ENCODE measurements at places on chromosomes 3 and 15.

GRCh38 chr3:182644013-182644412 is 149.3 kb upstream of the ATP11B start:
- DNase-seq: no peak

GRCh38 chr3:13484851-13485590 is 4.9 kb downstream of the HDAC11 start:
- DNase-seq: no peak

GRCh38 chr3:105809208-105809888 is 59.5 kb downstream of the CBLB start:
- DNase-seq: no peak

DNA sequence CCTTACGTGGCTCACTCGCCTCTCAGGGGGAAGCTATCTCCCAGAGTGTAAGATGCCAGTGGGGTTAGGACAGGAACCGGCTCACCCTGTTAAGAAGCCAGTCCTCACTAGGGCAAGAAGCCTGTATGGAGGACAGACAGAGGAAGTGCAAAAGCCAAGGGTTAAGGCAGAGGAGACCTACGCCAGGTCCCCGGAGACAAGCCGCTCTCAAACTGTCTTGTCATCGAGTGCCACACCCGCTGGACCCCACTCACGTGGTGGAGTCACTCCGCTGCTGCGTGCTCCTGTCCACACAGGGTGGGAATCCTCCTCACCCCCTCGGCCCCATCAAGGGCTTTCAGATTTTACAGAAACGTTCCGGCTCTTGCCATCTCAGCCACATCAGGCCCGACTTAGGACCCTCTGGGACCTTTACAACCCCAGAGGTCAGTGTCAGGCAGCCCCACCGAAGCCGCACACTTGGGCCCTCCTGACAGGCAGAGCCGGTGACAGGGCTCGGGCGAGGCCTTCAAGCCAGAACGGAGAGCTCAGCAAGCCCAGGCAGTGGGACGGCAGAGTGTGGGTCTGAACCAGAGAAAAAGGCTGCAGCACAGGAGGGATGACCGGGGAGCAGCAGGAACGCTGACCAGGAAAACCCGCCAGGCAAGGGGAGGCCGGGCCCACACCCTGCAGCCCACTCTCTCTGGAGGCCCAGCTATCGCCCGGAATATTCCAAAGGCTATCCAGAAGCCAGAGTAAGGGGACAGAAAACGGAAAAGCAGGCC is 61.7 kb downstream of the XXYLT1 start:
- no peak for DNase-seq

- DNase-seq: no peak
Observed at GRCh38 chr15:62404194-62404985, 239.3 kb upstream of the C2CD4B start.

DNA sequence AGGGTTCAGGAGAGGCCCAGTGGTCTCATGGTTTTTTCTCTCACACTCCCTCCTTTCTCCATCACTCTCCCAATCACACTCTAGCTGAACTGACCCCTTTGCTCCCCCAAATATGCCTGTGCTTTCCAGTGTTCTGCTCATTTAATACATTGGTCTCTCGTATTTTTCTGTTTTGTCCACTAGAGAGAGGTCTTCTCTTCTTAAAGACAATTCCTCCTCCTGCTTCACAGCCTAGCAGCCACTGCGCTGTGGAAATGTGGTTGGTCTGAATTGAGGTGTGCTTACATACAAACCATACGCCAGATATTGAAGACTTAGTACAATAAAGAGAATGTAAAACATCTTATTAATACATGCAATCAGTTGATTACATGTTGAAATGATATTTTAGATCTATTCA is 60.6 kb upstream of the XCR1 start:
- no peak for DNase-seq

GRCh38 chr3:10281951-10282350 is 10.8 kb downstream of the GHRL start:
- no peak for DNase-seq

DNA sequence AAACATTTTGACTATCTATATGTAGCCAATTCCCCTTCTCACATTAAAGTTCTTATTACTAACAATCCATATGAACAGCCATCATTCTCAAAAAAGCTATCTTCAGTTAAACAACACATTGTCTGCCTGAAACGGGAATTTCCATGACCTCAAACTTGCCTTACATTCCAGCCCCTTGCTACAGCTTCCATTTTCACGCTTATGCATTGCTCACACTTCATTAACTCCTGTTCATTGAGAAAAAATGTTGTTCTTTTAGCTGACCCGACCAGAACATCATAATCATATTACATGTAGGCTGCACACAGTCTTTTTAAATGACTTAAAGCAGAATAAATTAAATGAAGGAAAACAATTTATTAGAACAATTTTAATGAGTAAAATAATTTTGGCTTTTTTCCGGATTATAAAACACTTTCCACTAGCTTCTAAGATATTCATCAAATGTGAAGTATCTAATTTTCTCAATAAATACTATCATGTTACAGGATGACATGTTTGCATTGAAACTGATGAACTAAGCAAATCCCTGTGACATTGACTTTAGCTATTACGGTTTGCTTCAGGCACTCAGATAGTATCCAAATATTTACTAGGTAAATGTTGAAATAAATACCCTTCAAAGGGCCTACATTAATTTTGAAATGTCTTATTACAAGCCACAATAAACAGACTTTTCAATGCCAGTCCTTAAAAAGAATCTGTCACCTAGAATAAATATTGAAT is 49.9 kb downstream of the P3H2 start:
- no peak for DNase-seq

DNA sequence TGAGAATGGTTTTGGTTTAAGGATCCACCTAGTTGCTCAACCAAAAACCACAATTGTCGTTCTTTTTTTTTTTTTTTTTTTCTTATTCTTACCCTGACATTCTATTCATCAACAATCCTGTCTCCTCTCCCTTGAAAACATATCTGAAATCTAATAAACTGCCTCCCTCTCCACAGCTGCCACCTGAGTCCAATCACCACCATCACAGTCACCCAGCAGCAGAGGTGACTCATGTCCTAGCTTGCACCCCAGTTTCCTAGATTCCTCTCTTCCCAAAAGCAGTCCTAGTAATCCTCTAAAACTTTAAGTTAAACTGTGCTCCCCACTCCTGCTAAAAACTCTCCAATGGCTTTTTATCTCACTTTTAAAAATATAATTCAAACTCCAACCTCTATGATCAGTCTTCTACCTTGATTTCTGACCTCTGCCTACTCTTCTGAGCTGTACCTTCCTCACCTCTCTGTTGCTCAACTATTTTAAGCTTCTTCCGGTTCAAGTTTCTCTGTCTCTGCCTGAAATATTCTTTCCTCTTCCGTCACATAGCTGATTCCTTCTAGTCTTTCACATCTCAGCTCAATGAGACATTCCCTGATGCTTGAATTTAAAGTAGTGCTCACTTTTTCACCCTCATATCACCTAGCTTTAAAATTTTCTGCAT is 33.7 kb upstream of the RBMS3 start:
- no peak for DNase-seq

DNA sequence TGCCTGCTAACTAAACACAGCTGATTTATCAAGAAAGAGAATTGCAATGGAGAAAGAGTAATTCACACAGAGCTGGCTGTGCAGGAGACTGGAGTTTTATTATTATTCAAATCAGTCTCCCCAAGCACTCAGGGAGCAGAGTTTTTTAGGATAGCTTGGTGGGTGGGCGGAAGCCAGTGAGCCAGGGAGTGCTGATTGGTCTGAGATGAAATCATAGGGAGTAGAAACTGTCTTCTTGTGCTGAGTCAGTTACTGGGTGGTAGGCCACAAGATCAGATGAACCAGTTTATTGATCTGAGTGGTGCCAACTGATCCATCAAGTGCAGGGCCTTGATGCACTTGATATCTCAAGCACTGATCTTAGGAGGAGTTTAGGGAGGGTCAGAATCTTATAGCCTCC is 891.9 kb upstream of the CADM2 start:
- DNase-seq: no peak

GRCh38 chr3:107986505-107986904 is 104.3 kb downstream of the CD47 start:
- no peak for DNase-seq

GRCh38 chr15:62684123-62684808 is 358.3 kb upstream of the TPM1 start:
- DNase-seq: no peak

DNA sequence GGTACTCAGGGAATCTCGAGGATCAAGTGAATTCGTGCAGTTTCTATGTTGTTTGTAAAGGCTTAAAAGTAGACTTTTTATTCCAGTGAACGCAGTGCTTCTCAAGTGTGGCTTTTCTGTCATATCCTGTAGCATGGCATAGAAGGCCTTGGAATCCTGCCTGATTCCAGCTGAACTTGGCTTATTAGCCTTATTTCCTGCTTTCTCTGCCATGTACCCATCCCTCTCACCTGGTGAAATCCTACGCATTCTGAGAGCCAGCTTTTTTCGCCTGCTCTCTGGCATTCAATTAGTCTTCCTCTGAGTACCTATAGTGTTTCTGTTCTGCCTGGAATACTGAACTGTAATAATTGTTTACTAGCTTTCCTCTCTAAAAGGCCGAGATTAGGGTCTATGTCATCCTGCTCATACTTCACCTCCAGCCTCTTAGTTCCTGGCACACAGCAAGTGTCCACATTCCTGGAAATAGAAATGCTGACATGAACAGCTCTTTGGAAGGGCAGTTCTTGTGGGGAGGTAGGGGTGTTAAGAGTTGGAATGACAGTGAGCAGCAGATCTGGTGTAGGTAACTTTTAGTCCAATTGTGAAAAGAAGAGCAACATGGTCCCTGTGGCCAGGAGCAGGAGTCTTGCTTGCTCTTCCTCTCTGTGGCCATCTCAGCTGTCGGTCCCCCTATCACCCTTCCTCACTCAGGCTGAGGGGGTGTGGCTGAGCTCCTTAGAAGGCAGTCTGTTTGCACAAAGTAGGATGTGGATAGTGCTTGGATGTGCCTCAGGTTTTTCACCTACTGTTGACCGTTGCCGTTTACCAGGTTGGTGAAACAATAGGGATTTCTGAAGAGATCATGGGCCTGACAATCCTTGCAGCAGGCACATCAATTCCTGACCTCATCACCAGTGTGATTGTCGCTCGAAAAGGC is 30.4 kb downstream of the SLC24A1 start:
- no peak for DNase-seq

GRCh38 chr15:71730277-71731144 is 79.8 kb upstream of the NR2E3 start:
- DNase-seq: peak; percentile 2

- DNase-seq: no peak
Observed at GRCh38 chr3:38354588-38355330, 8.2 kb downstream of the XYLB start.

DNA sequence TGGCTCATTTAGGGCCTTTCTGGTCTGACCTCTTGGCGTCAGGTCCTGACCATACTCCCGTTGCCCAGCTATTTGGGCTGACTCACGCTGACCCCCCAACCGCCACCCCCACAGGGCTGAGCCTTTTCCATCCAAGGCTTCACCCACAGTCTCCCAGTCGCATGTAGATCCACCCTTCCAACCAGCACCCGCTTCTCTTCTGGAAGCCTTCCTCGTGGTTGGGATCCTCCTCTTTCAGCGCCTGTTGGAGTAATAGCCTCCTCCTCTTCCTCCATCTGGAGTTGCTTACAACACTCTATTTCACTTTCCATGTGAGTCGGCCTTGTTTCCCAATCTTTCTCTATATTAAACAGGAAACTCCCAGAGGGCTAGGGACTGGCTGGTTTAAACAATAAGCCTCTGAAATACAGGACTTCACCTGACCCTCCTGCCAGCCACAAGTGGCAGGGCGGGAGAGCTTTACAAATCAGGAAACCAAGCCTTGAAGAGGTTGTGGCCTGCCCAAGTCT is 2.1 kb upstream of the ALAS1 start:
- DNase-seq: no peak

DNA sequence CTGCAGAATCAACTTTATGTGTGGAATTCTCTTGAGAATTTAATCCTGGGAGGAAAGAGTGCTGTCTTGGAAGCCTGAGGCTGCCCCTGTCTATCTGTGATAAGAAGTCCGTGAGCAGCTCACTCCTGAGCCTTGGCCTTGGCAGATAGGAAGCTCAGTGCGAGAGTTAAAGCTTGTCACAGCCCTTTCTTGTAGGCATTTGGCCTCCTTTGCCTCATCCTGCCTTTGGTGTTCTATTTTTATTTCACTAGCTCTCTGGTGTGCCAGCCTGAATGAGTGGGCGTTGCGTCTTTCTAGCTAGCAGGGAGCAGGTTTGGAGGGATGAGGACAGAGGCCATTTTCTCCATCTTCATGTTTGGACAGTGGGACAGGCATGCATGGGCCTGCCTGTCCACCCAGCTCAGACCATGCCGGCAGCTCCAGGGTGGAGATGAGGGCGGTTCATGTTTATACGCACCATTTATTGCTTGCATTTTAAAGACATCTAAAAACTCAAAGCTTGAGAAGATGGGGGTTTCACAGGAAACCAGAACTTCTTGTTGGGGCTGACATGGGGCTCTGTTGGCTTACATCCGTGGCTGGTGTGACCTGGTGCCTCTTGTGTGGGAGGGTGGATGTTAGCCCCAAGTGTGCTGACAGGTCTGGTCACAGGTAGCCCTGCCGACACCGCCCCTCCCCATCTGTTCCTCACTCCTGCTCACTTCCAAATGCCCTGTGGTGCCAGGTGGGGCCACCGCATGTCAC is 29.8 kb downstream of the IRAK2 start:
- DNase-seq: peak; percentile 30

DNA sequence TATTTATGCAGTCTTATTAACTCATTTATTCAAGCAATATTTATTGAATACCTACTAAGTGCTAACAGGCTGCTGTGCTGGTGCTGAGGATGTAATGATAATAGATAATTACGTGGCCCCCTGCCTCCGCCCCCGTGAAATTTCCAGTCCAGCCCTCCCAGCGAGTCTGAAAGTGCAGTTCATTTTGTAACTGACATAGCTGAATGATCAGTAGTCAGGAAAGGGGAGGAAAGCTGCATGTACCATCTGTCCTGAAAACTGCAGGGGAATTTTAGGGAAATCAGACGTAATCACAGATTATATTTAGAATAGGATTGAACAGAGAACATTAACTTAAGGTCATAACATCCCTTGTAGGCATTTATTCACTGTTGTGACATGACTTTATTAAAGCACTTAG is 736.8 kb downstream of the MCTP2 start:
- no peak for DNase-seq

DNA sequence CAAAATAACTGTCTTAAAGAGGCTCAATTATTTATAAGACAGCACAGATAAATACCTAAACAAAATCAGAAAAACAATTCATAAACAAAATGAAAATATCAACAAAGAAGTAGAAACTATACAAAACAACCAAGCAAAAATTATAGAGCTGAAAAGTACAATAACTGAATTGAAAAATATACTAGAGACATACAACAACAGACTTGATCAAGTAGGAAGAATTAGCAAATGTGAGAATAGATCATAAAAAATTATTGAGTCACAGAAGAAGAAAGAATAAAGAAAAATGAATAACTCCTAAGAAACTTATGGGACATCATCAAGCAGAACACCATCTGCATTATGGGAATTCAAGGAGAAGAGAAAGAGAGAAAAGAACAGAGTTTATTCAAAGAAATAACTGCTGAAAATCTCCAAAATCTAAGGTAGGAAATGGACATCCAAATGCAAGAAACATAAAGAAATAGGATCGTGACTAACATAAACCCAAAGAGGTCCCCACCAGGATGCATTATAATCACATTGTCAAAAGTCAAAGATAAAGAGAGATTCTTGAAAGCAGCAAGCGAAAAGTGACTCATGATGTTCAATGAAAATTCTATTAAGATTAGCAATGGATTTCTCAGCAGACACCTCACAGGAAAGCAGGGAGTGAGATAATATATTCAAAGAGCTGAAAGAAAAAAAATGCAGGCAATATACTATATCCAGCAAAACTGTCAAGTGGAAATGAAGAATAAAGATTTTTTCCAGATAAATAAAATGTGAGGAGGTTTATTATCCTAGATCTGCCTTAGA is 85.9 kb downstream of the DCLK3 start:
- DNase-seq: no peak

All from activated CD8-positive, alpha-beta memory T cell treated with anti-CD3 and anti-CD28 coated beads for 1 hour (primary cell).